Stimulated activated CD8-positive, alpha-beta memory T cell treated with anti-CD3 and anti-CD28 coated beads, Interleukin-12 subunit alpha, Interleukin-12 subunit beta, amount 100 ng/mL, for 1 hour (primary cell): ENCODE measurements at places on chromosomes 1 and 21.

DNA sequence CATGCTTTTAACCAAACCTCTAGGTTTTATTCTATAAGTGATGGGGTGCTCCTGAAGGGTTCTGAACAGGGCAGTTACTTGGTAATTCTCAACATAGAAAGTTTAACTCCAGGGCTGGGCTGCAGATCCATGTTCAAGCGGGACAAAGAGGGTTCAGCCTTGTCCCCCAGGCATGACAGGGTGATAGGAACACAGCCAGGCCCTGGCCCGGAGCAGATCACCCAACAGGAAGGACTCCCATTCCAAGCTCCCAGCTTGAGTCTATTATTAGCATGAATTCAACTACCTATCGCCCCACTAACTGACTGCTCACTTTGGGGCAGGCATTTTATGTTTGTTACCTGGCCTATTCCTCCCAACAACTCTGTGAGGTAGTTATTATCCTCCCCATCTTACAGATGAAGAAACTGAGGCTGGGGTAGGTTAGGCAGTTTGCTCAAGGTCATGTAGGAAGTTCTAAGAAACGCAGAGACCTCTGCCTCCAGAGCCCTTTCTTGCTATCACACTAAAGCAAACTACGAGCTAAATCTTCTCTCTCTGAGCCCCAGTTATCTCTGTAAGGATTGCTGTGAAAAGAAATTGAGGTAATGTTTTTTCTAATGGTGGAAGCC, 14.5 kb downstream of the ASAP3 start:
- DNase-seq = no peak

DNA sequence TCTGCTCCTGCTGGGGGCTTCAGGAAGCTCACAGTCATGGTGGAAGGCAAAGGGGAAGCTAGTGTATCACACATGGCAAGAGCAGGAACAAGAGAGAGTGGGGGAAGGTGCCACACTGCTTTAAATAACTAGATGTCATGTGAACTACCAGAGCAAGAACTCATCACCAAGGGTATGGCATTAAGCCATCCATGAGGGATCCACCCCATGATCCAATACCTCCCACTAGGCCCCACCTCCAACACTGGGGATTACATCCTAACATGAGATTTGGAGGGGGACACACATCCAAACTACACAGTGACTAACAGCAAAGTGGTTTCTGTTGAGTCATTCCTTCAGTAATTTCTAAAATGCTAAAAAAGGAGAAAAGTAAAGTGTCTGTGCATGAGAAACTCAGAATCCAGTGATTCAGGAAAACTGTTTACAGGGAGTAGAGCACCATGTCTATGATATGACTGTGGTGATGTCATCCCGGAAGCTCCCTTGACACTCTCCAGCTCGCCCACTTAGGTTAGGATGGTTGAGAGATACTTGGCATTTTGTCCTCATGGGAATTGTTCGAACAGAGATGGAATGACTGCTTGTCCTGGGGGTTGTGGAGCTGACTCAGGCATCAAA, 50.3 kb downstream of the CHD1L start:
- DNase-seq = no peak

DNA sequence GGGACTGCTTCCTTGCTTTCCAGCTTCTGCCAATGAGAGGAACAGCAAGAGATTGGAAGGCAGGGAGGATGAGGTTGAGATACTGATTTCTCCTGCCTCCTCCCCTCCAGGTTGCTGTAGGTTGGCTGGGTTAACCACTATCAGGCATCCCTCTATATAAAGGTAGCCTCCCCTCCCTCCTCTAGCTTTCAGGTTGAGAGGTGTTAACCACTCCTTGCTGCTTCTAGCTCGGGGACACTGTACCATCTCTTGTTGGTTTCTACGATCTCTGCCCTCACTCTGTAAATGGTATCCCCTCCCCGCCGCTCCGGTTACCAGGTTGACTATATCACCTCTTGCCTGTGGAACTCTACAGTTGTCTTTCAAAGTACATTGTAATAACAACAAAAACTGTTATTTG, 16.7 kb downstream of the LPAR3 start:
- no peak for DNase-seq

DNA sequence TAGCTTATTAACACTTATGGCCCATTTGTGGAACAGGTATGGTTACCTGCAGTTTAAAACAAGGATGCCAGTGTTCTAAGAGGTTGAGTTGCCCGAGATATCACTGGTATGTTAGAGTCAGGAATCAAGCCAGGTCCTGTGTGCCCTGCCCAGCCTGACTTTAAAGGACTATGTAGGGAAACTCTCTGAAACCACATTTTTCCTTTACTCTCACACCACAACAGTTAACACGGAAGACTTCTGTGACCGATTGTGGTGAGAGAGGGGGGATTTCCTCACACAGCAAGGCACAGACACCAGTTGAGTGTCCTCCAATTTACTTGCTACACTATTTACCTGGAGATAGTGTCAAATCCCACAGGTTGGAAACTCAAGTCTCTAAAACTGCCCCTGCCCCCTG, 47.8 kb downstream of the UCK2 start:
- no peak for DNase-seq

GRCh38 chr1:190478149-190479049, 735 bp upstream of the BRINP3 start:
- no peak for DNase-seq

- DNase-seq = no peak
Observed at GRCh38 chr1:207826557-207827487, 75.0 kb downstream of the CD46 start.

DNA sequence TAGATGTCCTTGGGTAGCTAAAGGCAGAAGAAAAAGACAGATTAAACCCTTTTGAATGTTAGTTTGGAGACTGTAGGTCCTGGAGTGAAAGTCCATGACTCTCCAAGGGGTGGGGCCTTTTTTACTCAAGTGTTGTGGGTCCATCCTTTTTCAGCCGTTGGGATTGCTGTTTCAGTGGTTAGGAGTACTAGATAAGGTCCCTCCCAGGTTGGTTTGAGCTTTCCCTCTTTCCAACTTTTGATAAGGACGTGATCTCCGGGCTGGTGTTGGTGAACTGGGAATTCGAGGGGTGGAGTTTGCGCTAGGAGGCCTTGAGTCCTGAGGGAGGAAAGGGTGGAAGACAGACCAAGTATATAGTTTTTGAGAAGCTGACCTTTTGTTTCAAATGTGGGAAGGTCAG, 5.2 kb upstream of the IPP start:
- DNase-seq = no peak

GRCh38 chr1:9028921-9029705, 2.9 kb upstream of the SLC2A7 start:
- DNase-seq = no peak

- no peak for DNase-seq
Observed at GRCh38 chr1:214216021-214216420, 64.9 kb upstream of the SMYD2 start.

DNA sequence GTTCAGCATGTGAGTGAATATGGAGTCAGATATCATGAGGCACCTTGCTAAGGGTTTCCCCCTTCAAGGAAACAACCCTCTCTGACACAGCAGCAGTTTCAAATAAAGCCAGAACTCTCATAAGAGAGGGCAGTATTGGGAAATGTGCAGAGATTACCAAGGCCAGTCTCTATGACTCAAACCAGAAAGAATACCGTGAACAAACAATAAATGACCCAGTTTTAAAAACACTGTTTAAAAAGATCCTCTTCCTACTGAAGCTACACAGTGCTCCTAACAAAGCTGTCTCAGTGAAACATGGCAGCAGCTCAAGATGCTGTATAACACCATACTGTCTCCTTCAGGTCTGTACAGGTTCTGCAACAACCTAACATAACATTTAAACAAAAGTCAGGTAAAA, 102.6 kb downstream of the KIAA0319L start:
- DNase-seq = no peak

DNA sequence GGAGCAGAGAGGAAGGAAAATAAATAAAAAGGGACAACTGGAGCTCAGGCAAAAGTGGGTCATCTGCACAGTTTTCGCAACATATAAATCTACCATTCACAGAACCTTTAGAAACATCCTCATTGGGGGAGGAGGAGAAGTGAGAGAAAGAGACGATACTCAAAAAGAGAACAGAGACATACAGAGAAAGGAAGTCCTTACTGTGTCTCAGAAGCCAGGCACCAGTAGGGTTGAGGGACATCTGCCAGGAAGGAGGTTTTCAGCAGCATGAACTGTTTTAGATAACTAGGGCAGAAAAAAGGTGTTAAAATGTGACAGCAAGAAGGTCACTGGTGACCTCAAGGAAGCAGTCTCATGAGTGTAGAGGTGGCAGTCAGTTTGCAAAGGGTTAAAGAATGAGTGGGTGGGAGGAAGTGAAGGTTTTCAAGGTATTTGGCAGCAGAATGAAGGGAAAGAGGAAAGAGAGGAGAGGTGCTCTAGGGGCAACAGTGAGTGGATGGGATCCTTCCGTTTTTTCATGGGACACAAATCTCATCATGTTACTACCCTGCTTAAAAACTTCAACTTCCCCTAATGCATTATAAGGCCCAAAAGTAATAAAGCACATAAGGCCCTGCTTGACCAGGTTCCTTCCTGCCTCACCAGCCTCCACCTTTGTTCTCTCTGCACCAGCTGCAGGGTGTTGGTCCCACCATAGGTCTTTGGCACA, 9.5 kb downstream of the JAK1 start:
- no peak for DNase-seq

DNA sequence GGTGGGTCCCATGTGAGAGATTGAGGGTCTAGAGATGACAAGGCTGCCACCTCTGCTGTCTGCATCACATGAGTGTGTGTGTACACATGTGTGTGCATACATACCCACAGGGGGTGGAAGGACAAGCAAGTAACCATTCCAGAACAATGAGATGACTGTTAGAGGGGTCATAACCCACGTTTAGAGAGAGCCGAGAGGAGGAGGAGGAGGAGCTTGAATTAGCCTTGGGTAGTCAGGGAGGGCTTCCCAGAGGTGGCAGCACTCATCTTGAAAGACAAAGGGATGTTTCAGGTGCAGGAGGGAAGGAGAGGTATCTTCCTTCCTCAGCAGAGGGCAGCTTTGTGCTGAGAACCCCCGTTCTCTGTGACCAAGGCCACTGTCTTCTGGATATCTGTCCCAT, 21.3 kb downstream of the TNFRSF1B start:
- DNase-seq = no peak

DNA sequence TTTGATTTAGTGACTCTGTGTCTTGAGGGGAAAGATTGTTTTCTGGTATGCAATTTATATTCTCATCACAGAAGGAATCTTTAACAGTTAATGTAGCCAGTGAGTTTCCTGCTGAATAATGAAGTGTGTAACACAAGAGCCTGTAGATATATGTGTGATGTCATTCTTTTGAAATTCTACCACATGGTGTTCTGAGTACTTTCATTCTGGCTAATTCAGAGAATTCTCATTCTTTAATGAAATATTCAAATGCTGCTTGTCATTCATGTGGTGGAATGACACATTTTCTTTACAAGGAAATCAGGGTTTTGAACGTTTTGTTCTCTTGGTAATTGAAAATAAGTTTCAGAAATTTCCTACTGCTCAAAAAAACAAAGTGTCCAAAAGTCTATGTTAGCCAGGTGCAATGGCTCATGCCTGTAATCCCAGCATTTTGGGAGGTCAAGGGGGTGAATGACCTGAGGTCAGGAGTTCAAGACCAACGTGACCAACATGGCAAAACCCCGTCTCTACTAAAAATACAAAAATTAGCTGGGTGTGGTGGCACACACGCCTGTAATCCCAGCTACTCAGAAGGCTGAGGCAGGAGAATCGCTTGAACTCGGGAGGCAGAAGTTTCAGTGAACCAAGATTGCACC, 79.6 kb downstream of the MAP3K21 start:
- no peak for DNase-seq

DNA sequence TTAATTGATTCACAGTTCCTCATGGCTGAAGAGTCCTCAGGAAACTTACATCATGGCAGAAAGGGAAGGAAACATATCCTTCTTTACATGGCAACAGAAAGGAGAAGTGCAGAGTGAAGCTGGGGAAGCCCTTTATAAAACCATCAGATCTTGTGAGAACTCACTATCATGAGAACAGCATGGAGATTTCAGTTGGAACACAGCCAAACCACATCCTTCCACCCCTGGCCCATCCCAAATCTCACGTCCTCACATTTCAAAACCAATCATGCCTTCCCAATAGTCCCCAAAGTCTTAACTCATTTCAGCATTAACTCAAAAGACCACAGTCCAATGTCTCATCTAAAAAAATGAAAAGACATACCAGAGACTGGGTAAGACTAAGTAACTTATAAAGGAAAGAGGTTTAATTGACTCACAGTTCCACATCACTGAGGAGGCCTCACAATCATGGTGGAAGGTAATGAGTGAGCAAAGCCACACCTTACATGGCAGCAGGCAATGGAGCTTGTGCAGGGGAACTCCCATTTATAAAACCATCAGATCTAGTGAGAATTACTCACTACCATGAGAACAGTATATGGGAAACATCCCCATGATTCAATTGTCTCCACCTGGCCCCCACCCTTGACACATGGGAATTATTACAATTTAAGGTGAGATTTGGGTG, 105.2 kb downstream of the MRPL39 start:
- DNase-seq = no peak

- DNase-seq = no peak
Observed at GRCh38 chr1:85151446-85151845, 49.4 kb downstream of the SYDE2 start.

- no peak for DNase-seq
Observed at GRCh38 chr1:100287162-100287561, 21.1 kb downstream of the RTCA start.

DNA sequence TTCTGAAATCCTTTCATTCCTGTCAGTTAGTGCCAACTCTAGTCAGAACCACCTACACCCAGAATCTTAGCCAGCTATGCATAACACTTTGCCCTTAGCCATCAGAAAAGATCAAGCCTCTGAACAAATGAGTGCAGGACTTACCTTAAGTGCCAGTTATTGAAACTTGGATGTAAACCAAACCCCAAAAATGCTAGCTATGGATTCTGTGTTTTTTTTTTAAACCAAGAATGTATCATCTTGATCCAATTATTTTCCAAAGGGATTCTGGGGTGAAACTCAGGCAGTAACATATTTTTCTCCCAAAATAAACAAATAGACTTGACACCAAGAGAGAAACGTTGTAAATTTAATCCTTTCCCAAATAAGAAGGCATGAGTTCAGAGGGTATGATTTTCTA, 538.6 kb upstream of the ADAMTS5 start:
- no peak for DNase-seq

- no peak for DNase-seq
Observed at GRCh38 chr21:41507521-41508414, at the start of gene TMPRSS2. TMPRSS2 (minus strand) TSS chr21:41508158; CDS start chr21:41498133, 10,025 bp downstream.

DNA sequence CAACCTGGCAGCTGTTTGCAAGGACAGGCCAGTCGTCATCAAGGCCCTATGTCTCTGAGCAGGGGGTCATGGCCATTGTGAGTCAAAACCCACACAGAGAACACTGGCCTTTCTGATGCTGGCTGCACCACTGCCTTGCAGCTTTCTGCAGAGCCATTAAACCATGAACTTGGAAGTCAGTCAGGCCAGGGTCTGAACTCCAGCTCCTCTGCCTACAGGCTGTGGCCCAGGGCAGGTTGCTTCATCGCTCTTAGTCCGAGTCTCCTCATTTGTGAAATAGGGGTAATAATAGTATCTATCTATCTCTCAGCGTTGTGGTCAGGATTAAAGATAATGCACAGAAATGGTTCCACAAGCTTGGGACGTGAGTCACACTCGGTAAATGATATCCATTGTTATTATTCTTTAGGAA, 35.8 kb upstream of the HIVEP3 start:
- no peak for DNase-seq
